Lung (tissue), 17 donors: ENCODE measurements at places on chromosomes 5 and 9. TPM values are rescaled to one million over a fixed set of nuclear protein-coding genes. Genes with fewer than 3 reads are reported as not detected.

Gene PCDHB16
- total RNA-seq, result 9.2 TPM

- no peak overlapping the region for H3K4me3 ChIP-seq
- no peaks in the 10 kb centered on the region for H3K36me3 ChIP-seq
- H3K27ac ChIP-seq, result no peak overlapping the region
- H3K27me3 ChIP-seq, result peaks cover 7% of the 10 kb centered on the region
- peak; percentile 61 for DNase-seq
These were observed 101.1 kb upstream of the NR4A3 start for GRCh38 chr9:99720455-99721050.

GRCh38 chr9:85639675-85640186 lies 102.0 kb downstream of the AGTPBP1 start:
- no peak overlapping the region for H3K4me3 ChIP-seq
- peaks cover 3% of the 10 kb centered on the region for H3K36me3 ChIP-seq
- H3K27ac ChIP-seq, result no peak overlapping the region
- no peak for DNase-seq
- no peaks in the 10 kb centered on the region for H3K27me3 ChIP-seq

DNA sequence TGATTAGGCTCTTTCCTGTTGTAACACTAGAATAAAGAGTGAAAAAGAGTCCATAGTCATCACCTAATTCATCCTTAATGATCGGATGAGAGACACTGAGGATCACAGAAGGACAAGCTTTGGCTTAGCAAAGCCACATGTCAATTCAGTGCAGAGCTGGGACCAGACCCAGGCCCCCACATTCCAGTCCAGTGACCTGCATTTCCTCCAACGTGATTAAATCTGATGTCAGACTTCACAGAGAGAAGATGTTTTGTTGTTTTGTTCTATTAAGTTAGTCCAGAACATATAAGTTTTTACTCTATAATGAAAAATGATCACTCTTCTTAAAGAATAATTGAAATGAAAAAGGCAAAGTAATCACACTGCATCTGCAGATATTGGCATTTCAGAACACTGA lies 377.9 kb upstream of the PAPPA start:
- H3K4me3 ChIP-seq, result no peak overlapping the region
- H3K4me1 ChIP-seq, result no peaks in the 10 kb centered on the region
- no peaks in the 10 kb centered on the region for H3K27me3 ChIP-seq
- DNase-seq, result no peak
- no peaks in the 10 kb centered on the region for H3K36me3 ChIP-seq

DNA sequence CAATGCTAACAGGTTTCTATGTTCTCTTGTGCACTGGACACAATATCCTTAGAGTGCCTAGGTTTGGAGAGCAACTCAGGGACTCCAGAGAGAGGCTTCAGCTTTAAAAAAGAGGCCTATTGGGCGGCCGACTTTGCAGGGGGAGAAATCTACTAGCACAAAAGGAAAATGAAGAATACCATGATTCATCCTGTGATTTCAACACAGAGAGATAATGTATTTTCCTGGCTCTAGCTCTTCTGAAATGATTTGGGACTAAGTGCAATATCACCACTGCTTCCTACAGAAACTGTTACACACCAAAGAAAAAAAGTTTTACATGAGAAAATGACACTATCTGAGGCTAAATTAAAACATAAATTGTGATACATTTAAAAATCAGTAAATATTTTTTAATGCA lies 146.1 kb upstream of the TSLP start:
- no peak for DNase-seq
- H3K27me3 ChIP-seq, result no peaks in the 10 kb centered on the region
- no peak overlapping the region for H3K4me3 ChIP-seq
- no peak overlapping the region for H3K27ac ChIP-seq
- H3K36me3 ChIP-seq, result no peaks in the 10 kb centered on the region
- no peaks in the 10 kb centered on the region for H3K4me1 ChIP-seq

DNA sequence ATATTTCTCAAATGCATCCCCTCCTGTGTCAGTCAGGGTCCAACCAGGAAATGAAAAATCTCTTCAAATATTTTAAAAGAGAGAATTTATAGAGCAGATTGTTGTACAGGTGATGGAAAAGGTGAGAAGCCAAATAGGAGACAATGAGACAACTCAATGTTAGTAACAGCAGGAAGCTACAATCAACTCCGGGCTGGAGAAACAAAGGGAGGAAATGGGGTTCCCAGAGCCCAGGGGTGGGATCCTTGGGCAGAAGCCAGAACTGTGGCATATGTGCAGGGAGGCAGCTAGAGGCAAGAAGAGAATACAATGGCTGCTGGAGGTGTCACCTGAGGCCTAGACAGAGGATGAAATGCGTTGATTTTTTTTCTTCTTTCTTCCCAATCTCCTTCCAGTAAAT lies 361.8 kb upstream of the ACTBL2 start:
- no peaks in the 10 kb centered on the region for H3K36me3 ChIP-seq
- DNase-seq, result peak; percentile 46
- H3K4me1 ChIP-seq, result no peaks in the 10 kb centered on the region
- no peaks in the 10 kb centered on the region for H3K27me3 ChIP-seq
- no peak overlapping the region for H3K4me3 ChIP-seq

DNA sequence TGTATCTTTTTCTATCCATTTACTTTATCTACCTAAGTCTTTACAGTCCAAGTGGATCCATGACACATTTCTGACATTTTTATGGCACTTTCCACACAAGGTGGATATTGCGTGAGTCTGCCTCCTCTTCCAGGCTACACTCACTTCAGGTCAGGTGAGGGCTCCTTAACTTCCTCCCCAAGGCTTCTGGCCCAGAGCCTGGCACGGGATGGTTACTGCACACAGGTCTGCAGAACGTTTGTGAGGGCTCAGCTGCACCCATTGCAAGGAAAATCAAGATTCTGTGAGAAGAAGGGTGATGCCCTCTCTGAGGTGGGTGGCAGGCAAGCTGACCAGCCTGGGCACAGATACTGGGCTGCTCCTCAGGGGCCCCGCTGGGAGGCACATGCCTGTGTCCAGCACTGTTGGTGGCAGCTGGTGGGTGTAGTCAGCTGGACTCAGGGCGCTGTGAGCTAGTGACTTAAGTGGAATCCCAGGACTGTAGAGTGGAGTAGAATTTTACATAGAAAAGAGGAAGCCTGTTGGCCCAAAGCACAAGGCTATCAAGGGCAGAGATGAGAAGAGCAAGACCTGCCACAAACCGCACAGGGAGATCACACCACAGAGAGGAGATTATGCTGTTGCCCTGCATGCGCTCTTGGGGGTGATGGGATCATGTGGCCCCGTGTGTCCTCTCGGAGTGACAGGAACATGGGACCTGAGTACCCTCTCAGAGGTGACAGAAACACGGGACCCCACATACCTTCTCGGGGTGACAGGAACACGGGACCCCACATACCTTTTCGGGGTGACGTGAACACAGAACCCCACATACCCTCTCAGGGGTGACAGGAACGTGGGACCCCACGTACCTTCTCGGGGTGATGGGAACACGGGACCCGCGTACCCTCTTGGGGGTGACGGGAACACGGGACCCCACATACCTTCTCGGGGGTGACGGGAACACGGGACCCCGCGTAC lies 21.3 kb downstream of the AHRR start:
- H3K27me3 ChIP-seq, result no peaks in the 10 kb centered on the region
- H3K4me1 ChIP-seq, result no peaks in the 10 kb centered on the region
- DNase-seq, result no peak

GRCh38 chr5:104731331-104731730 lies 1168.7 kb upstream of the NUDT12 start:
- H3K4me3 ChIP-seq, result no peak overlapping the region
- no peak for DNase-seq
- H3K36me3 ChIP-seq, result no peaks in the 10 kb centered on the region

DNA sequence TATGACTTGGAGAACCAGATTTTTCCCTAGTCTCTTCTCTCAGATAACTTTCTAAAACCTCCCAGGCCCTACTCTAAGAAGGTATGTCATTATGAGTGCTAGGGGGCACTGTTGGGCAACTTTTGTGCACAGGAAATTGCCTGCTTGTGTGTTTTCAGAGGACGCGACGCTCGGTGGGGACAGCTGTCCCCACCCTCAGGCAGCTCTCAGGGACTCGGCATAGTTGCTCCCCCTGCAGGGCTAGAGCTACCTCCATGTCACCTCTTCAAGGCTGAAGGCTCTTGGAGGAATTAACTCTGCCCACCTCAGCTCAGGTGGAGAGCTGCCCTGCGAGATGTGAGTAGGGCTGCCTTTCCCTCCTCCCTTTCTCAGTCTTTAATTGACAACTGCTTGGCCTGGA lies 10.2 kb upstream of the TIFAB start:
- H3K4me1 ChIP-seq, result peaks cover 8% of the 10 kb centered on the region
- H3K36me3 ChIP-seq, result no peaks in the 10 kb centered on the region
- peaks cover 5% of the 10 kb centered on the region for H3K27me3 ChIP-seq
- no peak overlapping the region for H3K27ac ChIP-seq
- H3K4me3 ChIP-seq, result no peak overlapping the region

DNA sequence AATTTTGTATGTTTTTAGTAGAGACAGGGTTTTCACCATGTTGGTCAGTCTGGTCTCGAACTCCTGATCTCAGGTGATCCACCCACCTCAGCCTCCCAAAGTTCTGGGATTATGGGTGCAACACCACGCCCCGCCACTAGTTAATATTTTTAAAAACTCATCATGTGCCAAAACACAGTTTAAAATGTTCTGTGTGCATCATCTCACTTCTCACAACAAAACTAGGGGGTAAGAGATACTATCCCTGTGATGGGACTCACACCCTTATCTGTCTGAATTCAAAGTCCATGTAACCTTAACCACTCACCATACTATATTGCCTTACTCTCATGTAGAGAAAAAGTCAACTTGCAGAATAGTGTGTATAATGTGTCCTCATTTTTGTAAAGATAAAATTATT lies 2.6 kb downstream of the PKD2L2 start:
- H3K4me1 ChIP-seq, result no peaks in the 10 kb centered on the region
- no peaks in the 10 kb centered on the region for H3K27me3 ChIP-seq
- no peaks in the 10 kb centered on the region for H3K36me3 ChIP-seq
- H3K4me3 ChIP-seq, result no peak overlapping the region
- H3K27ac ChIP-seq, result peak overlapping the region; percentile 23

GRCh38 chr9:86947146-86948073 lies at the start of gene GAS1:
Gene GAS1 (minus strand): TSS chr9:86947506. CDS start chr9:86946779, 727 bp downstream.
- peak within 1 kb of the TSS; percentile 95 for H3K27ac ChIP-seq
- peaks cover 10% of the 10 kb centered on the region for H3K27me3 ChIP-seq
- peaks cover 15% of the 10 kb centered on the region for H3K4me1 ChIP-seq
- H3K4me3 ChIP-seq, result peak within 1 kb of the TSS; percentile 81
